ENCODE measurements at places on chromosomes 6 and 20.

GRCh38 chr6:166036316-166037095 is 131.1 kb downstream of the TBXT start:
- no peak for DNase-seq

GRCh38 chr20:32064667-32065066 is 12.6 kb downstream of the HCK start:
- no peak for DNase-seq

GRCh38 chr20:38534756-38535155 is 46.2 kb upstream of the ADIG start:
- DNase-seq: no peak

- no peak for DNase-seq
Measured at GRCh38 chr6:5946181-5946580, 60.5 kb downstream of the NRN1 start.

DNA sequence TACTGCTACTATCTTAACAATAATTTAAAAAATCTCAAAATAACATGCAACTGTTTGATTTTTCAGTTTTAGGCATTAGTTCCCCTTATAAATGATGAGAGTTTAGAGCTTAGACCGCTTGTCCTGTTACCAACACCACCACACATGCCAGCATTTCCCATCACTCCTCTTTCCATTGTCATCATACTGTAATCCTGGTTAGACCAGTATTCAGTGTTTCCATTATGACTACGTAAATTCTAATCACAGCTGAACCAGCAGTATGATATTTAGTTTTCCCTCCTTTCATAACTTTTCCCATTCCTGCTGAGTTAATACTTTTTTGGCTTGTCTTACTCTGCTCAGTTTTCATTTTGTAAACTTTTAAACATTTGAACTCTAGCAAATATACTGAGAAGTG is 12.2 kb upstream of the TBC1D20 start:
- DNase-seq: no peak

- no peak for DNase-seq
Measured at GRCh38 chr6:163705923-163706322, 291.4 kb downstream of the QKI start.

DNA sequence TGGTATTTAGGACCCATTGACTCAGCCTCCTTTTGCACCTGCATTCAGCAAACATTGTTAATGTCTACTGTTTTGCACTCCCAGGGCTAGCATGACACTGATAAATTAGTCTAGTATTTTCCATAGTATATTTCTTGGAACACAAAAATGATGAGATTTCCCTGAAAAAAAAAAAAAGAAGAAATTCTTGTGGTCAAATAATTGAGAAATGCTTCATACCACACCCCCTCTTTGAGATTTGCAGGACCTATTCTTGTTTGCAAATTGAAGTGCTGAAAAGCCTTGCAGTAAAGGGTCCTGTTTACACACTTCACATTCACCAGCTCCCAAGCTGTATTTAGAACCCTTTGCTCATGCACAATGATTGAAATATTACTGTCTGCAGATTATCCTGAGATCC is 36.3 kb upstream of the CLIC5 start:
- DNase-seq: no peak

DNA sequence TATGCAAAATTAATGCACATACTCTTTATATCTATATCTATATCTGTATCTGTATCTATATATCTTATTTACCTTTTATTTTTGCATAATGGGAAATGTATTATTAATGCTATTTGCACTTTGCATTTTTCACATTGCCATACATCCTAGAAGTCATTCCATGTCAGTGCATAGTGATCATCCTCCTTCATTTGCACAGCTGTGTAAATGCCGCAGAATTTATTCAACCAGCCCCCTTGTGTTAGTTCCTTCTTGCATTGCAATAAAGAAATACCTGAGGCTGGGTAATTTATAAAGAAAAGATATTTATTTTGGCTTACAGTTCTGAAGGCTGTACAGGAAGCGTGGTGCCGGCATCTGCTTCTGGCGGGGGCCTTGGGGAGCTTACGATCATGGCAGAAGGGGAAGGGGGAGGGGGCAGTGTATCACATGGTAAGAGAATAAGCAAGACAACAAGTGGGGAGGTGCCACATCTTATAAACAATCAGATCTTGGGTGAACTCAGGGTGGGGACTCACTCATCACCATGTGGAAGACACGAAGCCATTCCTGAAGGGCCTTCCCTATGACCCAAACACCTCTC is 101.9 kb upstream of the RNF24 start:
- DNase-seq: no peak

DNA sequence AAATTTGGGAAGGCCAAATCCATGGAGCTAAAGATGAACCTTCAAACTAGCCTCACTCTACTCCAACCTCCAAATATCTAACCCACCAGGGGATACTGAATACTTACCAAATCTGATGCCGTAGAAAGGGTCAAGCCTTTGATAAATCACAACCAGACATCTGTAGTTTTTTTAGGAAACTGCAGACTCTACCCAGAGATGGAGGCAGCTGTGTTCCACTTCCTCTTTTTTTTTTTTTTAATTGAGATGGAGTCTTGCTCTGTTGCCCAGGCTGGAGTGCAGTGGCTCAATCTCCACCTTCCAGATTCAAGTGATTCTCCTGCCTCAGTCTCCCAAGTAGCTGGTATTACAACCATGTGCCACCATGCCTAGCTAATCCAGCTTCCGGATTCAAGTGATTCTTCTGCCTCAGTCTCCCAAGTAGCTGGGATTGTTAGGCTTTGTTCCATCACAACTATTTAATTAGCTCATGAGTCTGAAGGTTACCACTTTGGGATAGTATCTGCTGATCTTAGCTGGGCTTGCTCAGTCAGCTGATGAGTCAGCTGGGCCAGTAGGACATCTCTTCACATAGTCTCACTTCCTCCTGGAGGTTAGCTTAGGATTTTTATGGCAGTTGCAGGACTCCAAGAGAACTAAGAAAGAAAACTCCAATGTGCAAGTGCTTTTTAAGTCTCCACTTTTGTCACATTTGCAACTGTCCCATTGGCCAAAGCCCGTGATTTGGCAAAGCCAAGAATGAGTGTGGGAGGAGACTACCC is 13.3 kb downstream of the FRK start:
- DNase-seq: no peak

DNA sequence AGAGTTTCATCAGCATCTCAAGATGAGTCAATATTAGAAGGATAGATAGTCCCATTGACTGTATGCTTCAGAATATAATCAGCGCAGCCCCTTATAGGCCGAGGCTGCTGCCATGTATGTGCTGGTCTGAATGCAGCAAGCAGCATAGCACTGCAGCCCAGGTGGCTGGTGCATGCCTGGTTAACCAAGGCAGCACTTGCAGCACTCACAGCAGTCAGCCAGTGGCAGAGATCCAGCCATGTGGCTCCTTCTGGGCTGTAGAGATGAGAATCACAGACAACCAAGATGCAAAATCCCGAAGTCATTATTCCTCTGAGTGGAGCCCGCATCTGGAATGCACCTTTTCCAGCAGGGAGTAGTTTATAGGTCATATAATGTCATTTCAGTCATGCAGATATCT is 251.9 kb downstream of the UST start:
- DNase-seq: no peak

GRCh38 chr6:7728855-7729590 is 3.1 kb downstream of the BMP6 start:
- DNase-seq: no peak

DNA sequence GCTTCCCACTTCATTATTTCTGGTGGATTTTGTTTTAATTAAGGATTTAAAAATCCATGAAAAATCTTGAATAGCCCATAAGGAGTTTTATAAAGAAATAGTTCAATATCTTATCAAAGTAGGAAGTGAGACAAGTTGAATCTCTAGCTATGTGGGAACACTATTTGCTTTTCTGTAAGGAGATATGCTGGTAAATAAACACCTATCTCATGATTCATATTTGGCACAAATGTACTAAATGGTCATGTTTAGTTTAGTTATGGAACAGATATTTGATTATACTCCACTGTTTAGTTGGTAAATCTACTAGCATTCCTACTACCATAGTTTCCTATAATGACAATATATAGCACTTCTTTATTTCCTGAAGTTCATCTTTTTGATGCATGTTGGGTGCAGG is 239.9 kb upstream of the CEP162 start:
- DNase-seq: no peak

DNA sequence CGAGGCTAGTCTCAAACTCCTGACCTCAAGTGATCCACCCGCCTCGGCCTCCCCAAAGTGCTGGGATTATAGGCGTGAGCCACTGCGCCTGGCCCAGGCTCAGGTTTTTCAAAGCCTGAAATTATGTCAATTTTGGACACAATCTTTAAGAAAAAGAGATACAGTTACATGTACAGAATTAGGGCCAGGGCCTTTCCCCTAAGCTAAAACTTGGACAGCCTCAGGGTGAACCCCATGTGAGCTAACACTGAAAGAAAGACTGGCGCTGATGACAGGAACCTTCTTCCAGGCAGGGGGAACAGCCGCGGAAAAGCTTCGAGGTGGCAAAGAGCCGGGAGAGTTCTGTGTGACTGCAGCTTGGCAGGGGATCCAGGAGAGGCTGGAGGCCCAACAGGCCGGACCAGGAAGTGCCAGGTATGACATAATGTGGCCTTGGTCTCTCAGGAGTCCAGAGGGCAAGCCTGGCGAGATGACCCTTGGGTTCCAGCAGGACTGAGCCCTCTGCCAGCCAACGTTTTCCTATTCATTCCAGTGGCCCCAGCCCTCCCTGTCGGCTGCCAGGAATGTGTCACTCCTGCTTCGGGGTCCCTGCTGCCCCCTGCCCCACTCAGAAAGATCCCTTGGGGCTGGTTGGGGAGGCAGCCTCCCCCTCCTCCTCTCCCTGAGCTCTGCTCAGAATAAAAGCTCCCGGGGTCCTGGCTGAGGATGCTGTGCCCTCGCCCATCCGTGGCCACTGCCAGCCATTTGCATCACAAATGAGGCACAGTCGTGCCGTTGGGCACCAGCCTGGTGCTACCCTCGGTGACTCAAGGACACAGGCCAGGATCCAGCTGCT is 37.3 kb downstream of the RBM38 start:
- DNase-seq: no peak

DNA sequence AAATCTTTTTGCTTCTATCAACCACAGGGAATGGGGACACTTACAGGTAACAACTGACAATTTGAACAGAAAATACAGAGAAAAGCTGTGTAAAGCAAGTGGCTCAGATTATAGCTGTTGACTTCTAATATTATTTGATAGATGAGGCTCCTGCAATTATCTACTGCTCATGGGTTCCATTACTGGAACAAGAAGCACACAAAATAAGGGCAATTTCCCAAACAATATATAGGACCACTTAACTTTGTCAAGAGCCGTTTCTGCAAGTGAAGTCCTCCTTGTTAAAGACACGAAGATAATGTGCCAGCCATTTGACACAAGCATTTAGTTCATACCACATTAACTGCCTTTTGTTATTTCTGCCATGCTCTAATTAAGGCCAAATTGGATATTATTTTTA is 315.5 kb upstream of the ARID1B start:
- no peak for DNase-seq

DNA sequence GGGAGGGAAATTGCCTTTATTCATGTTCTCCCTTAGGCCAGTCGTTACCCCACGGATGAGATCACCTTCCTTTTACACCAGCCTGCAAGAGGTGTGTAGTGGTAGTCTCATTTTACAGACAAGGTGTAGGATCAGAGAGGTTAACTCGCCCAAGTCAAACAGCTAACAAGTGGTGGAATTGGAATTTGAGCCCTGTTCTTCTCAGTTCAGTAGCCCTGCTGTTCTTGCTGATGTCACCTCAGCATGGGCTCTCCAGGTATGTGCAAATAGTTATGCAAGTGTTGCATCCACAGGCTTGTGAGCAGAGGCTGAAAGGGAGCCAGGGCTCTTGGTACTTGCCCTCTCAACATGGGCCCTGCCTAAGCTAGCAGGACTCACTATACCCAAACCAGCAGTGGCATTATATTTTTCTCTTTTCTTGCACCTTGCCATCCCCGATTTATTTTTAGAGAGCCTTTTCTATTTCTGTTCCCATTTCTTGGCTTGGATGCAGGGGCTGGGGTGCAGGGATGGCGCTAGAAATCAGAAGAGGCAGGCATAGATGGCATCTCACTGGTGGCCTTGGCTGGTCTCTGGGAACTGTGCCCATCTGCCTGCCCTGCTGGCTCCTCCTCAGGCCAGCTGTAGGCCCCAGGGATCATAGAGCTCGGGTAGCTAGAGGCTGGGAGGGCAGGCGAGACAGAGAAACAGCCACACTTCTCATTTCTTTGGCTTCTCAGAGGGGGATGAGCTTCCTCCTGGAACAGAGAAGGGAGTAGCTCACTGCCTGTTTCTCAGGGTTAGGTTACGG is 18.2 kb downstream of the PPARD start:
- DNase-seq: no peak

DNA sequence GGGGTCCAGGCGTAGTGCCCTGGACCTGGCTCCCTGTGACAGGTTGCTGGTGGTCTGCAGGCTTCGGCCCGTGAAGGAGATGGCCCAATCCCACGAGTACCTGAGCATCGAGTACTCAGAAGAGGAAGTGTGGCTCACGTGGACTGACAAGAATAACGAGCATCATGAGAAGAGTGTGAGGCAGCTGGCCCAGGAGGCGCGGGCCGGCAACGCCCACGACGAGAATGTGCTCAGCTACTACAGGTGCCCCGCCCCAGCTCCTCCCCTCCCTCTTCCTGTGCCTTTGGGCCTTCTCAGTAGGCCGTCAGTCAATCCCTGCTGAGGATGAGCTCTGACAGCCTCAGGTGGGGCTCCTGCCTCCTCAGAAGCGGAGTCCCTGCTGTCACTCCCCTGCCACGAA is 42.6 kb downstream of the UQCC2 start:
- DNase-seq: peak; percentile 50

DNA sequence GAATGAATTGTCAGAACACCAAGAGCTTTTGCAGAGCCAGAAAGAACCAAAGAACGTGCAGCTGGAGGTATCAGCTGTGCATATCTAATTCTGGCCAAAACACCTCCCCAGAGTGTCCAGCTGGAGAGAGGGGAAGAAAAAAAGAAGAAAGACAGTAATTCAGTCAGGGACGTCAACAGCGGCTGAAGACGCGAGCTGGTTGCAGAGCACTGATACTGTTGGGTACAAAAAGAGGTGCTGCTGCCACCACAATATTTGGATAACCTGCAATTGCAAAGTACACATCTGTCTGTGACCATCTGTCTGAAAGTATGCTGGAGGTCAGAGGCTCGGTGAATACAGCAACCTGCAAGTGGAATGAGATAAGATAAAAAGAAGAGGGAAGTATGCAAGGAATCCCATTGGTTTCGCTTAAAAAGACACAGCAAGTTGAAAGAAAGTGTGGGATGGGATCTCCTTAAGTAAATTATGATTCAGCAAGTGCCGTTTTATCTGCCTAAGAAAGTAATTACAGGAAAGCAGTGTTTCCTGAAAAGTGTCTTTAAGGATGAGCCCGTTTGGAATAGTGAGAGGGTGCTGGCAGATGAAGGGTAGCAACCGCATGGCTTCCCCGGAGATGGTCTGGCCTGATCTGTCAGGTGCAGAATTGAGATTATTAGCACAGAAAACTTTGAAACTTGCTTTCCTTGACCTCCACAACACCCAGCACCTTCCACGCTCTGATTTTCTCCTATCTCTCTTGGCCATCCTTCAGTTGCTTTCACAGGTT is 189.9 kb upstream of the PRDM1 start:
- DNase-seq: no peak

Data from mucosa of gallbladder (tissue), 1 donor.